Thoracic aorta endothelial cell (primary cell): ENCODE measurements at places on chromosomes 11 and 22. TPM values are rescaled to one million over a fixed set of nuclear protein-coding genes. Genes with fewer than 3 reads are reported as not detected.

Gene OMP
- total RNA-seq: 1.5 TPM in 1 of 2 replicates, not detected in the other

Gene TMEM258
- total RNA-seq: 46.4 and 56.1 TPM in 2 replicates

Gene OR51V1
- total RNA-seq: not detected in 2 replicates

Gene FBLN1
- 0.14 and 0.66 TPM in 2 replicates for total RNA-seq

Gene APOL3
- total RNA-seq: 19.9 and 35.8 TPM in 2 replicates

Gene OR52A1
- not detected in 2 replicates for total RNA-seq

Gene CRACR2B
- 4.1 and 5.6 TPM in 2 replicates for total RNA-seq

Gene HTR3A
- not detected in 2 replicates for total RNA-seq

Gene EIF3L
- 327 and 367 TPM in 2 replicates for total RNA-seq

Gene TUBA8
- 9.5 and 28.5 TPM in 2 replicates for total RNA-seq

Gene AIFM3
- not detected in 2 replicates for total RNA-seq

Gene NCR3LG1
- total RNA-seq: 25.0 and 38.1 TPM in 2 replicates

Gene MN1
- 0.65 and 1.6 TPM in 2 replicates for total RNA-seq

Gene BIK
- 0.27 and 0.86 TPM in 2 replicates for total RNA-seq

Gene PKDREJ
- under 0.01 TPM in 2 replicates for total RNA-seq

Gene CD3E
- not detected in 2 replicates for total RNA-seq

Gene PLAAT5
- not detected in 2 replicates for total RNA-seq

Gene ASPHD2
- total RNA-seq: 6.0 and 9.2 TPM in 2 replicates

Gene PHLDA2
- total RNA-seq: 7.6 and 11.4 TPM in 2 replicates

Gene DENND6B
- total RNA-seq: 1.1 and 1.7 TPM in 2 replicates

Gene TOP3B
- total RNA-seq: 40.0 and 42.6 TPM in 2 replicates

Gene CHRNA10
- 0.72 and 1.1 TPM in 2 replicates for total RNA-seq

Gene TYR
- total RNA-seq: not detected in 2 replicates

Gene KDELR3
- total RNA-seq: 46.8 and 60.1 TPM in 2 replicates

Gene SART1
- total RNA-seq: 30.9 and 35.9 TPM in 2 replicates

Gene SCGB1C1
- not detected in 2 replicates for total RNA-seq

Gene KDM4E
- not detected in 2 replicates for total RNA-seq

Gene NXPE1
- total RNA-seq: not detected in 2 replicates

Gene FAM111B
- total RNA-seq: 29.9 and 40.4 TPM in 2 replicates

Gene SCGB2A2
- total RNA-seq: not detected in 2 replicates

Gene KRTAP5-7
- total RNA-seq: 0.07 and 0.13 TPM in 2 replicates

Gene KLHL35
- total RNA-seq: 1.0 and 2.1 TPM in 2 replicates

Gene SPON1
- total RNA-seq: not detected in 2 replicates

Gene OR10A2
- not detected in 2 replicates for total RNA-seq

Gene UBQLN3
- not detected in 2 replicates for total RNA-seq

Gene VPREB3
- total RNA-seq: not detected in 2 replicates

Gene MMP13
- total RNA-seq: not detected in 2 replicates
